NB4 (cell line): ENCODE measurements at places on chromosomes 2 and 18.

- DNase-seq = no peak
Measured at GRCh38 chr2:162057426-162057825, 16.6 kb downstream of the DPP4 start.

- no peak for DNase-seq
Measured at GRCh38 chr18:45850021-45850420, 24.5 kb downstream of the SIGLEC15 start.

GRCh38 chr18:37565977-37566478, 430 bp upstream of the CELF4 start:
- DNase-seq = no peak

- DNase-seq = no peak
Measured at GRCh38 chr18:38239606-38240005, 674.0 kb upstream of the CELF4 start.

DNA sequence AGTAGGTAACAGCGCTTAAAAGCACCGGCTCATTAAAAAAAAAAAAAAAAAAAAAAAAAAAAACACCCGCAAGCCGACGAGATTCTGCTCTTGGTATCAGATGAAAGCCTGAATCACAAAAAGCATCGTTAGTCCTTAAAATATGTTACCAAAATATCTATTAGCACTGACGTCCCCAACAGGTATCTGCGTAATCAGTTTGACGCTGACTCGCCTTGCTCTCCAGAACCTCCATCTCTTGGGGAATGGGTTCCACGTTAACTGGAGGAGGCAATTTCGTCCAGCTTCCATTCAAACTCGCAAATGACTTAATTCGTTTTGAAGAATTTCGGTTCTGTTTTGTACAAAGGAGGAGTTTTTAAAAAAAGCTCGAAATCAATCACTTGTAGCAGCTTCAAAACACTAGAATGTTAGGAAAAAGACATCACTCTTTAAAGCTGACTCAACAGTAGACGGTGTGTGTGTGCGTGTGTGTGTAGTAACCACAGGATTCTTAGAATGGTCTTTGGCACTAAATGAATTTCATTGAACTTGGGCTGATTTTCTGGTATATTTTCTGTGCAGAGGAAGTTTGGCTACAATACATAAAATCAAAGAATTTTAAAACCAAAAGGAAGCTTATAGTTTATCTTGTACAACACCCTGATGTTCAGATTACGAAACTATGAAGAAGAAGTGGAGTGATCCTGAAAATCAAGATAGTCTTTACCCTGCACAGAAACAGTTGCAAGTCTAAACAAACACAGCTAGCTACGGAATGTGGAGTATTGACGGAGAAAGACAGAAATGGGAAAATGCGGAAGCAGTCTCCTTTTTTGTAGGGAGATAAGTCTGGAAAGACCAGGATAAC, 1.1 kb upstream of the PGAP1 start:
- peak; percentile 55 for DNase-seq

- no peak for DNase-seq
Measured at GRCh38 chr2:9795071-9795470, 48.2 kb upstream of the TAF1B start.

- DNase-seq = no peak
Measured at GRCh38 chr2:28689771-28690170, 61.9 kb upstream of the PPP1CB start.

- no peak for DNase-seq
Measured at GRCh38 chr18:77470569-77471413, 221.1 kb downstream of the GALR1 start.

DNA sequence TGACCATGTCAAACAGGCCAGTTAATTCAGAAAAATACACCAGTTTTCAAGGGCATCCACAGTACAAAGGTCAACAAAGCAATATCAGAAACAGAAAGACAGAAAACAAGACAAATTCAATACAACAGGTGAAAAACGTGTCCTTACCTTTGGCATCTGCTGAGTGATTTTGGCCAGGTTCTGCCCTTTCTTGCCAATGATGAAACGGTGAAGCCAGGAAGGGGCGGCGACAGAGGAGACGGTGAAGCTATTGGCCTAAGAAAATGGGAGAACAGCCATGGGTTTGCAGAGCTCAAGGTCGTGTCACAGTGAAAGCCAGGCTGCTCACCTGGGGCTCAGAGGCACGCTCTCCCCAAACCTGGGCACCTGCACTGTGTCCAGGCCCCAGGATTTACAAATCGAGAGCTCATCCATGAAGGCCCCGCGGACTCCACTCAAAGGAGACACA, 60.5 kb downstream of the HDLBP start:
- no peak for DNase-seq

DNA sequence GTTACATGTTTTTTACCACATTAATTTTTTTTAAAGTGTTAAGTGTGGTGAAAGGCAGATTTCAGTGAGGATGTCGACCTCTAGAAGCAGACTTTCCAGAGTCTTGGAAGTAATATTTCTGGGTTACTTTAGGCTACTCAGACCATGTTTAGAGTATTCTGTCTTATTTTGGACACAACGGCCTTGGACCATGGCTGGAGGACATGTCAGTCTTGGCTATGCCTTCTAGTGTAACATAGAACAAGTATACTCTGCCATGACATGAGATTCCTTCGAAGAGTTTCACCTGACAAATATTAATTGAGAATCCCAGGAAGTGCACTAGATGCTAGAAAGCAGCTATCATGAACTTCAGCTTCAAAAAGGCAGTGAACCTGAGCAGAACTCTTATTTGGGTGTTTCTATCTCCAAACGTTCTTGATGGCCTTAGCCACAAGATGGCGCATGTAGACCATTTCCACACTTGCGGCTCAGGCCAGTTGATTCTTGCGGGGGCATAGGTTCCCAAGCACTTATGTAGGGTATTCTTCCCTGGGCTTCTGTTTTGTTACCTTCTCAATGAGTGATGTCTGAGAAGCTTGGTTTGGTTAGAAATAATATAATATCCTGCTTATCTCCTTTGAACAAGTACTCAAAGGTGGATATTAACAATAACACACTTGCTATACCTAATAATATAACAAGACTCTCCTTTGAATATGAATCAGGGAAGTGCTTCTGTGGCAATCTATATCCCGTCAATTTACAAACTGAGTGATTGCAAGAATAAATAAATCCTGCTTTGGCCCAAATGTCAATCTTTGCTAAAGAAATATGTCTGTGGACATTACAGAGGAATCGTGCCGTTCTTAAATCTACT, 62.0 kb downstream of the CACNB4 start:
- peak; percentile 86 for DNase-seq

DNA sequence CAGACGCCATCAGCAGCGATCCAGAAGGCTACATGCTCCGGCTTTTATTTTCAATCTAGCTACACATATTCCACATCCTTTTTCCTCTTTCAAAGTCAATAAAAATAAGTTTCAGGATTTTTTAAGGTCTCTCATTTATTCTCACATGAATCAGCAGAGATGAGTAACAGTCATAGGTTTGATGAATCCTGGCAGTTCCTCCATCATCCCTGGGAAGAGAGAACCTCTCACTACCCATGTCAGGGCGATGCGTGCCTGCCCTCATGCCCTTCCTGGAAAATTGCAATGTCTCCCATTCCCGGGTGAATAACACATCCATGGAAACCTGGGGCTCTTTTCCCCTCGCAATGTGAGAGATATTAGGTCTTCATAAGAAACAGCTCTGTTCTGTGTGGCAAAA, 301.1 kb upstream of the SMIM21 start:
- no peak for DNase-seq

DNA sequence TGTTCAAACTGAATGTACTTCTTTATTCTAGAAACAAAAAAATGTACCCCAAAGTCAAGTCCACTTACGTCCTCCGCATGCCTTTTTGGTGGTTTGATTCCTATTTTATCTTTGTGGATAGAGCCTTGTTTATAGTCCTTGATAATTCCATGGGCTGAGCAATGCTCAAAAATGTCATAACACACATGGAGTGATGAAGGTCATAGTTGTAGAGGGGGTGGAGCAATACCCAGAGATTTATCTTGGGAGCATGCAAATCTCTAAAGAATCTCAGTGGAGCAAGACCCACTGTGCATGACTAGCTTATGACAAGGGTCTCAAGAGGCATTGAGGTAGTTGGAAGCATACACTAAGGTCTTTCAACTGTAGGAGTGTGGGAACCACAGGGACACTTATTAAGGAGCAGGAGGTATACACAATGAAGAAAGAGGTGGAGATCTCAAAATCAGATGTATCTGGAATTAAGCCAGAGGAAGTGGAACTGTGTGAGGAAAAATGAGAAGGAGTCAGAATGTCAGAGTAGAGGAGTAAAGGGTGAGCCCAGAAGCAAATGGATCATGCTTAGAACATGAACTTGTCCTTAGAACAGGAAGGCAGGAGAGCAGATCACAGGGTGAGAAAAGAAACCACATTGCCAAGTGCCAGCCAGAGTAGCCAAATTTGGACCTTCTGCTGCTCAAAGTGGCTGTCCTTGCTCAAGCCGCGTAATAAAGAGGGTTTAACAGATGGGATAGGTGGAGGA, 68.1 kb upstream of the STK39 start:
- DNase-seq = no peak

- DNase-seq = peak; percentile 23
Measured at GRCh38 chr2:223954401-223954800, 2.9 kb upstream of the MRPL44 start.

GRCh38 chr2:70679259-70679658, 88.7 kb downstream of the ADD2 start:
- no peak for DNase-seq

DNA sequence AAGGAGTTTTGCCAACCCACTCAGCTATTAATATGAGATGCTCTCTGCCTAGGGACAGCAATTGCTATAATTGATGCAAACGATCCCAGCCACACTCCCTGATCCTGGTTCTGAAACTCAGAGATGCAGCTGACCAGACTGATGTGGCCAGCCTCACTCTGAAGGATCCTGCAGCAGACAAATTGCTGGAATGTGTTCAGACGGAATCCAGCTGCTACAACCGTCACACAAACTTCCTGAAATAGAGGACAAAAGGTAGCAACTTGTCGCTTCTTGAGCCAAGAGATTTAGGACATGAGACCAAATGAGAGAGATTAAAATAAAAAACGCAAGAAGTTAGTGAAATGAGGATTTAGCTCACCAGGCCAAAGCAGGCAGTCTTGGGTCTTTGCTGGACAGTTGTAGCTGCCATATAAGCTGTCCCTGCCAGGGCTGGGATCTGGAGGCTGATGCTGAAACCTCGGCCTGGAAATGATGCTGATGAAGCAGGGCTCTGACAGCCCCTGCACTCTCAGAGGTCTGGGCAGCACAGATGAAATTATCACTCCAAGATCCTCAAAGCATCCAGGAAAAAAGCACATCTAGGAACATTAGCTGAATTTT, 8.3 kb upstream of the YWHAQ start:
- DNase-seq = no peak

DNA sequence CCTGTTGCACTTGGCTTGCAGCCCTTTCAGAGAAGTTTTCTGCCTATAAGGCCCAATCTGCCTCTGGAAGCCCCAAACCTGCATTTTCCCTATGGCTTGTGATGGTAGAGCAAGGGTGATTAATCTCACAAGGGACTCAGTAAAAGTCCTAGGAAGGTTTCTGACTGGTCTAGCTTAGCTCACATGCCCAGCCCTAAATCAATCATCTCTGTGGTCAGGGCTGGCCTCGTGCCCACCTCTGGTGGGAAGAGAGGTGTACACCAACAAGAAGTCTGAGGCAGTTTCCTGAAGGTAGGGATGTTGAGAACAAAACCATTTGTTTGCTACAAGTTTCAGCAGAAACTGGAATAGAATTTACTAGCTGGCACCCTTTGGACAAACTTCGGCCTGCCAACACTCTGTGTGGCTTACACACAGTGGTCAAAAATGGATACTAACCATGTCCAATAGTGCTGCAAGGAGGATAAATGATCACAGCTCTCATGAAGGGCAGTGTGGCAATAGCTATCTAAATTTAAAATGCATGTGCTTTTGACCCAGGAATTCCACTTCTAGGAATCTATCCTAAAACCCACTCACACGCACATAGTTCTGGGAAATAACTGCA, 96.4 kb downstream of the EN1 start:
- no peak for DNase-seq

DNA sequence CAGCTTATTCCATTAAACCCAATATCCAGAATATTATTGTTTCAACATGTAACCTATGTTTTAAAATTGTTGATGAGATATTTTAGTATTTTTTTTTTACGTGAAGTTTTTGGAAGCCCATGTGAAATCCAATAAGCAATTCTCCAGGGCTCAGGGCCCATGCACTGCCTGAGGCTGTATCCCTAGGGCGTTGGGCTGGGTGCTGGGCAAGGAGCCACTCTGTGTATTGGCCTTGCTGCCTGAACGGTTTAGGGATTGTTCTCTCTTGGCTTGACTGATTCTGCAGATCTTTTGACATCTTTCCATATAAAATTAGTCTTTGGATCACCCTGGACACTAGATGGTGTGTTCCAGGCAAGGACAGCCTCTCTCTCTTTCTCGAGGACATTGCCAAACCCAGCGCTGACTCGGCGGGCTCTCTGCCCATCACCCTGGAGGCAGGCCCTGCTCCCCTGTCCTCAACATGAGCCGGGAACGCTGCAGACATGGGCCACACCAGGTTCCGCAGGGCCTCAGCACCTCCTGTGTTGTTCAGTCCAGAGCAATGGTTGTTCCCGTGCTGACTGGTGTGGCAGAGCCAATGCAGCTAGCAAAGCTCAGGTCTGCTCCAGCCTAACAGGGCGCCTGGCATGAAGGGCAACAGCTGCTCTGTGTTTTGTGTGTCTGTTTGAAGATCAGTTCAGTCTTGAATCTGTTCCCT, 163.0 kb downstream of the SEPTIN10 start:
- no peak for DNase-seq

GRCh38 chr2:66236816-66237802, 197.8 kb upstream of the MEIS1 start:
- DNase-seq = no peak

GRCh38 chr2:201881741-201882140, 75.4 kb downstream of the CDK15 start:
- no peak for DNase-seq

- no peak for DNase-seq
Measured at GRCh38 chr2:195612611-195613495, 44.2 kb upstream of the SLC39A10 start.

DNA sequence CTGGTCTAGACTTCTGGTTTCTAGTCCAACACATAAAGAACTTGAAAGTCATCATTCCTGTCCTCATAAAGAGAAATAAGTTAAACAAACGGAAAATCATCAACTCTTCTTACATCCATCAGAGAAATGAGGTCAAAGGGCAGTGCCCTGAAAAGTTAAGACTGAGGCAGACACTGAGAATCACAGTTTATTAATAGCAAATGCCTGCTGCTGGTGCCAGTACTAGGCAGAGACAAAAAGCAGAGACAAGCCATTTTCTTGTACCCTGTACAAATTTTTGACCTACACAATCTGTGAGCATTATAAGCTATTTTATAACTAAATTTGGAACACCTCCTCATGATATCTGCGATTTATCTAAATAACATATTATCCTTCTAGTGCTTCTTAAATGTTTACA, 36.8 kb downstream of the ATF2 start:
- no peak for DNase-seq
